ENCODE measurements at places on chromosomes 1 and 21. TPM values are rescaled to one million over a fixed set of nuclear protein-coding genes. Genes with fewer than 3 reads are reported as not detected.

The CLCA1 gene
- total RNA-seq: not detected

The IFNLR1 gene
- total RNA-seq: 1.9 TPM

The MAP1LC3C gene
- not detected for total RNA-seq

The NCDN gene
- 27.0 TPM for total RNA-seq

DNA sequence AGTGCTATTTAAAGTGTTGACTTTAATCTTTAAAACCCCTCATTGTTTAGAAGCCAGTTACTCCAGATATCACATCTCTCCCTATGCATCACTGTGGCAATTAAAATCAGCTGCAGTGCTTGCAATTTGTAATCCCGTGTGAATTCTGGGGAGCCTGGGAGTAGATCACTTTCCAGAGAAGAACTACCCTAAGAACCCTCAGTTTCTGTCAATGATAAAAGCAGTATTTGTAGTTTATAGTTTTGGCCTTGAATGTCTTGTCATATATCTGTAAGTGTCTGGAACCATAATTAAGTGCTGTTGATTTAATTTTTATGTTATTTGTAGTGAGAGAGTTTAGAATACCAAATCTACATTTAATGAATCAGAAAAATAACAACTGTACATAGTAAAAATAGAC, 5.5 kb upstream of the SPAG17 start:
- DNase-seq: no peak

DNA sequence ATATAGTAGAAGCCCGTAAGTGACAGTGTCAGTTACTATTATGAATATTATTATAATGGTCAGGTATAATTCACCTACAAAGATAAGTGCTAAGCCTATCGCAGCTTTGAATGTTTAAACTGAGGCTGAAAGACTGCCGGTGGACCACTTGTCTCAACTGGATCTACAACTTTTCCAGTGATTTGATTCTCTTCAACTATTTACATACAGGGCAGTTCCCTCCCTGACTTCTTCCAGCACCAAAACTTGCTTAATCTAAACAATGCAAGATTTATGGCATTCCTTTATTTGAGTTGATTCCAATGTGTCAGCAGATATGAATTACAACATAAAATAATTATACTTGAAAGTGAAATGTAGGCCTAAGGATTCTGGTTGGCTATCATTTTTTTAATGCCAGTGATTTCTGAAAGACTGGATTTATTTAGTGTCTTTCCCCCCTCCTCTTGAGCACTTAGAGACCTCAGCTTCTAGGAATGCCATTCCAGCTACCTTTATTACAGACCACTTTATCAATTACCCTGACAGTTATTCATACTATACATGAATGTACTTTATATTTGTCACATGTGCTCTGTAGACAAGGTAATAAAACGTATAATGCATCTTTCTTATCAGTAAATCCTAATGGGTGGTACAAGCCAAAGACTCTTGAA, 153.3 kb upstream of the C8B start:
- no peak for DNase-seq

- no peak for DNase-seq
Measured at GRCh38 chr1:20195462-20195780, 9.1 kb upstream of the PLA2G2C start.

DNA sequence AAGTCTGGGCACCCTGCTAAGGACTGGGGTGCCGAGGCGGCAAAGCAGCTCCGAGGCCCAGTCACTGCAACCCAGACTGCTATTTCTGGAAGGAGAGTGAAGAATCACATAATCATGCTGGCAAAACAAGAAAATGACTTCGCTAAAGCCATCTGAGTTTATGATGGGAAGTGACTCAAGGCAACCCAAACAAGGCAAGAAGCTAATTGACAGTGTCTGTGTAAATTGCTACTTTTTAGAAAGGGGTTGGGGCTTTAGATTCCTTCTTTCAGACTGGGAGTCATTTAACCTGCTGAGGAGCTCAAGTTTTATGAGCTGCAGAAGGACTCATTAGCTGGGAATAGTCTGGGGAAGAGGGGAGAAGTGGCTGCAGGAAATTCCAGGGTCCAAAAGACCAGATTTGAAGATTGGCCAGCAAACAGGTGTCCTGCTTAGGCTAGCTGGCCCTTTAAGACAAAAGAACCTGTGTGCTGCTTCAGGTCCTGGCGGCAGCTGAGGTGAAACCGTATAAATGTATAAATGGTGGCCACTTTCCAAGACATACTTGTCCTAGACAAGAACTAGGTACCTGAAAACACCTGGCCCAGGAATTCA, 28.1 kb downstream of the TSHB start:
- DNase-seq: no peak

- DNase-seq: no peak
Measured at GRCh38 chr1:6245869-6246496, 2.0 kb downstream of the HES3 start.

DNA sequence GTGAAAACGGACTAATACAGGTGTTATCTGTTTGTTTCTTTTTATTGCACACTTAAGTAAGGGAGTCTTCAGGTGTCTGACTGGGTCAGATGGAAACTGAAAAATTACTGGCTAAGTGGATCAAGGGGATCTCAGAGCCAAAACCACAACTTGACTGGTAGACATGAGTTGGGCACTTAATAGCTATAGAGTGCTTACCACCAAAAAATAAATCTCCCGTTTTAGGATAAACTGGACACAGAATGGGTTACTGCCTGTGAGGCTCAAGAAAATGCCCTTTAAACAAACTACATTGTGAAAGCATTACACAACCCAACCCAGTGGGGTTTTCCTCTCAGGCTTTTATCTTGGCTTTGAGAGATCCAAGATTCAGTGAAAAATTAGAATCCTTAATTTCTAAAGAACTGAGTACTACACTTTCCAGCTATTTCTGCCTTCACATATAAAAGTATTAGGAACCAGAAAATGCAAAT, 134.0 kb upstream of the LYPLAL1 start:
- DNase-seq: no peak

Data from M059J (cell line).